ENCODE measurements at places on chromosomes 11 and 22.

DNA sequence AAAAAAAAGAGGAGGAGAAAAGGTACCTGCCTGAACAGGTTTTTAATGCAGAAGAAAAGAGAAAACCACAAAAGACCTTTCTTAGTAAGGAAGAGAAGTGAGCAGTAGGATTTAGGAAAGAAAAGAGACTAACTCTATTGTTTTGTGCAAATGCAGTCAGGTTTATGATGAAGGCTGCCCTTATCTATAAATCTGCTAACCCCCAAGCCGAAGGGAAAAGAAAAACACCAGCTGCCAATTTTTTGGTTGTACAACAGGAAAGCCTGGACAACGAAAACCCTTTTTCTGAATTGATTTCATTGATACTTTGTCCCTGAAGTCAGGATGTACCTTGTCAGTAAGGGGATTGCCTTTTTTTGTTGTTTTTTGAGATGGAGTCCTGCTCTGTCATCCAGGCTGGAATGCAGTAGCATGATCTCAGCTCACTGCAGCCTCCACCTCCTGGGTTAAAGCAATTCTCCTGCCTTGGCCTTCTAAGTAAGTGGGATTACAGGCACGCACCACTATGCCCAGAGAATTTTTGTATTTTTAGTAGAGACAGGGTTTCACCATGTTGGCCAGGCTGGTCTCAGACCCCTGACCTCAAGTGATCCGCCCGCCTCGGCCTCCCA, 21.2 kb downstream of the POLD4 start:
- DNase-seq: no peak

- DNase-seq: no peak
Measured at GRCh38 chr11:72238492-72239312, 5.3 kb downstream of the PHOX2A start.

- DNase-seq: no peak
Measured at GRCh38 chr22:49861642-49862495, 8.2 kb downstream of the ZBED4 start.

DNA sequence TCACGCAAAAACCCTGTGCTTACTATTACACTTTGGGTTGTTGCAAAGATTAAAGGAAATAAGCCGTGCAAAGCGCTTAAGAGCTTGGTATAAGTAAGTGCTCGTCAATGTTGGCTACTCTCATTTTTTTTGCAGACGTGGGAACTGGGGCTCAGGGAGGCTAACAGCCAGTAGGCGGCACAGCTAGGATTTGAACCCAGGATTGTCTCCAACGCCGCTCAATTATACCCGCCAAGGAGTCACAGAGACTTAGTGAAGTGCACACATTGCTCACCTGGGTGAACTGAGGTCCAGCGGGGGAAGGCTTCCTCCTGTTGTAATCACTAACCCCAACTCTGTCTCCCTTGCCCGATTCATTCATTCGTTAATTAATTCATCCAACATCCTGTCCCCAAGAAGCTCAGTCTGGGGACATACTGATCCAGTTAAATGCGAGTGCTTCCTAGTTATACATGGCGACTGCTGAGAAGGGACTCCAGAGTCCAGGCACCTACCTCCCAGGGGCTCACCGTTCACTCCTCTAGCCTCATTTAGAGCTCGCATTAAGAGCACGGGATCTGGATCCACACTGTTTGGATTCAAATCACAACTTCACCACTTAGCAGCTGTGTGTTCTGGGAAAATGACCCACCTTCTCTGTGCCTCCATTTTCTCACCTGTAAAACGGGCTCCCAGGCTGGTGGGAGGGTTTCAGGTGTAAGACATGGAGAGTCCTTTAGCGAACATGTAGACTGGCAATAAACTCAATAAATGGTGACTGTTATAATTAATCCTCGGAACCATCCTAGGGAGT, 838 bp upstream of the MTFP1 start:
- no peak for DNase-seq

- DNase-seq: no peak
Measured at GRCh38 chr11:95093548-95093947, 3.9 kb downstream of the ENDOD1 start.

- no peak for DNase-seq
Measured at GRCh38 chr11:44010789-44011251, 37.0 kb upstream of the ACCSL start.

All from activated CD4-positive, CD25-positive, alpha-beta regulatory T cell (primary cell).